MCF 10A (cell line): ENCODE measurements at places on chromosomes 5 and 9. TPM values are rescaled to one million over a fixed set of nuclear protein-coding genes. Genes with fewer than 3 reads are reported as not detected.

The SPOCK1 gene
- 34.3 and 61.6 TPM in 2 replicates for total RNA-seq

The CNTFR gene
- not detected in 2 replicates for total RNA-seq

The C8G gene
- 1.0 and 1.1 TPM in 2 replicates for total RNA-seq

The FREM1 gene
- total RNA-seq = not detected in 2 replicates

The TMC1 gene
- not detected in 2 replicates for total RNA-seq

The RNF208 gene
- 2.5 and 3.1 TPM in 2 replicates for total RNA-seq

The HCN1 gene
- total RNA-seq = not detected in 2 replicates

The CDKN2B gene
- total RNA-seq = not detected in 2 replicates

The MUSK gene
- not detected in 2 replicates for total RNA-seq

The CDC14B gene
- 7.0 and 9.3 TPM in 2 replicates for total RNA-seq

The TAF1L gene
- not detected in 2 replicates for total RNA-seq

The NR6A1 gene
- total RNA-seq = 0.91 and 2.0 TPM in 2 replicates

The EGFL7 gene
- 3.9 and 4.3 TPM in 2 replicates for total RNA-seq

The DDX4 gene
- not detected in 2 replicates for total RNA-seq

The NUP214 gene
- 41.8 and 46.9 TPM in 2 replicates for total RNA-seq

The SCAI gene
- 3.7 and 5.4 TPM in 2 replicates for total RNA-seq

The RLN2 gene
- total RNA-seq = not detected in 2 replicates
